ENCODE measurements at places on chromosomes 13 and 19.
A peak's percentile ranks its signal among the peaks of the same experiment; 100 is the strongest.

DNA sequence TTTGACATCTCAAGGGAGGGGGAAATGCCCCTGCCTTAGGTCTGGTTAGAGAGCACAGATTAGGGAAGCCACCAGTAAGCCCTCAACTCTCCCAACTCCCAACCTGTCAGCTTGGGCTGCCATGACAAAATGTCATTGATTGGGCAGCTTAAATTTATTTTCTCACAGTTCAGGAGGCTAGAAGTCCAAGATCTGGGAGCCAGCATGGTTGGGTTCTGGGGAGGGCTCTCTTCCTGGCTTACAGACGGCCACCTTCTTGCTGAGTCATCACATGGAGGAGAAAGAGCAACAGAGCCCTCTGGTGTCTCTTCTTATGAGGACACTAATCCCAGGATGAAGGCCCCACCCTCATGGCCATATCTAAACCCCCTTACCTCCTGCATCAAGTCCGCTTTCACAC lies 24.2 kb downstream of the C19orf12 start:
- no peak for DNase-seq

DNA sequence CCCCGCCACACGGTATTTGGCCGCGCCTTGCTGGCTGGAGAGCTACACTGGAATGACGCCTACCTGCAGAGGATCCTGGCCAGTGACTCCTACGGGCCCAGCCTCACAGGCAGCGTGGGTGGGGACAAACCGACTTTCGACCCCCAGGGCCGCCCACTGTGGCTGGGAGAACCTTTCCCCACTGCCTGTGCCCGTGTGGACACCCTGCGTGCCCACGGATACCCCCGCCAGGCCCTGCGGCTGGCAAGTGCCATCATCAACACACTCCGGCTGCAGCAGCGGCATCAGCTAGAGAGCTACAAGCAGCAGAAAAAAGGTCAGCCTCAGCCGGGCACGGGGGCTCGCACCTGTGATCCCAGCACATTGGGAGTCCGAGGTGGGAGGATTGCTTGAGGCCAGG lies 19.3 kb downstream of the ZSWIM4 start:
- no peak for DNase-seq

GRCh38 chr13:51913421-51914136 lies 51.8 kb downstream of the CCDC70 start:
- DNase-seq: no peak

DNA sequence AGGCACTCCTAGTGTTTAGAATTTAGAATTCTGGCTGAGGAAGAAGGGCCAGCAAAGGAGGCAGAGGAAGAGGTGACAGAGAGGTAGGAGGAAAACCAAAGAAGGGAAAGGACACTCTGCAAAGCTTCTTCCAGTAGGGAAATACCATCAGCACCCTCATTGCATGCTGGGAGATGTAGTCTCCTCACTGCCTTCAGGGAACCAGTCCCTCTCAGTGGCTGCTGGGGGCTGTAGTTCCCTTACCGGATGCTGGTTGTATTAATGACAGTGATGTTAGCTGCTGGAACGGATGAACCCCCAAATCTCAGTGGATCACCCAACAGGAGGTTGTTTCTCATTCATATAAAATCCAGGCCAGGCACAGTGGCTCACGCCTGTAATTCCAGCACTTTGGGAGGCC lies 10.1 kb downstream of the GRIN2D start:
- DNase-seq: peak; percentile 81
